CD4-positive, alpha-beta T cell treated with Interleukin-12 subunit alpha and Interleukin-12 subunit beta, for 1 hour (primary cell): ENCODE measurements at places on chromosomes 2 and 18.

DNA sequence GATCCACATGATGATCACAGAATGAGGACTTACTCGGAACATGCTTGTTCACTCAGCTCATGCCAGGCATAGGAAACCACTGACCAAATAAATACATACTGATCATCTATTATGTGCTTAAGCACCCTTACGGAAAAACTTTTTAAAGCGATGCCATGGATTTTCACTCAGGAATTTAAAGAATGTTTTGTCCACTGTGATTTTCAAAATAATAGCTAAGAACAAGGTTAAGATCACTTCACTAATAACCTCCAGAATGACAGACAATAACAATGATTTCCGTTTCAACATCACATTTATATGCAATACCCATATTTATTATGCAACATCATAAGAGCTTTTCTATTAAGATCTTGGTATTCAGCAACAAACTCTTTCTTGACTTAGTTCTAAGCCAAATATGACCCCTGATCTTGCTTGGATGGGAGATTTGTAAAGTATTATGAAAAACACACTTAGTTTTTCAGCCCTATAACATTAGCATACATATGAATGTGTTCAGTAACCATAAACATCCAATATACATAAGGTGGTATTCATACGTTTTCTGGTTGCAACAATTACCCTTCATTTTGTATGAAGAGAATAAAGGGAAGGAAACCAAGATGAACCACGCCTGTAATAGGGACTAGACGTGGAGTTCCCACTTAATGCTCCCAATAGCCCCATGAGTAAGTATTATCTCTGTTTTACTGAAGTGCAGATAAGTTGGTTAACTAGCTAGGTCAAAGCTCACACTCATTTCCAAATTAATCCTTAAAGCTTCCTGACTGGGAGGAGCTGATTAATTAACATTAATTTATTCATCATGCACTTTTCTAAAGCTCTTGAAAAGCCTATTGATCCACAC is 1.9 kb downstream of the CD302 start:
- no peak for DNase-seq

DNA sequence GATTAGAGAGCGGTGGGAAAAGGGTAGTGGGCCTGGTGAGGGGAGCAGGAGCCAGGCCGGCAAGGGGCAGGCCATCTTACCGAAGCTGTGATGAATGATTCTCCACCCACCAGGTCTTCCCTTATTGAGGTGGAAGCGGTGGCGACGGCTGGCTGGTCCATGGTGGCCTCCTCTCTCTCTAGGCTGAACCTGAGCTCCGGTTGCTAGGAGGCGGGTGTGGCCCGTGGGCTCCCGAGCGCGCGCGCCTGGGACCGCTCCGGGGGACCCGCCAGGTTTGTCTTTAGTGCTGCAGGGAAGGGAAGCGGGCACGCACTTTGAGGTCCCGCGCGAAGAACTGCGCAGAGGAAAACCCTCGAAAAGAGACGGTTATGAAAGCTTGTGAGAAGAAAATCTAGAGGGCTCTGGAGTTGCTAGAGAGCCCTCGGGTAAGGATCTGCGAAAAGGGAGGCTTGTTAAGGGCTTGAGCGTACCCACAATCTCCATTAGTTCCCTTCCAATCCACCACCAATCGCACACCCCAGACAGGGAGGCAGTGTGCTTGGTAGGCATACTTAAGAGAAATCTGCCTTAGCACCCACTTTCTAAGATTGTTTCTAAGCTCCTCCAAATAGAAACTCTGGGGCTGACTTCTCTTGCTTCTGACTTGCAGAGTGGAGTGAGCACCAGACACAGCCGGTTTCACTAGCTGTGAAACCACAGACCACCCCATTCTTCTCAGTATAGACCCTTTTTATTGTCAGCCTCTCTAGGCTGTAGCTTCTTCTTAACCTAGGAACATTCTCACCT is at the start of gene STPG4:
STPG4 (minus strand) TSS at position 218 of the 786 bp plus-strand sequence; CDS start at position 161, 57 bp downstream.
- no peak for DNase-seq

DNA sequence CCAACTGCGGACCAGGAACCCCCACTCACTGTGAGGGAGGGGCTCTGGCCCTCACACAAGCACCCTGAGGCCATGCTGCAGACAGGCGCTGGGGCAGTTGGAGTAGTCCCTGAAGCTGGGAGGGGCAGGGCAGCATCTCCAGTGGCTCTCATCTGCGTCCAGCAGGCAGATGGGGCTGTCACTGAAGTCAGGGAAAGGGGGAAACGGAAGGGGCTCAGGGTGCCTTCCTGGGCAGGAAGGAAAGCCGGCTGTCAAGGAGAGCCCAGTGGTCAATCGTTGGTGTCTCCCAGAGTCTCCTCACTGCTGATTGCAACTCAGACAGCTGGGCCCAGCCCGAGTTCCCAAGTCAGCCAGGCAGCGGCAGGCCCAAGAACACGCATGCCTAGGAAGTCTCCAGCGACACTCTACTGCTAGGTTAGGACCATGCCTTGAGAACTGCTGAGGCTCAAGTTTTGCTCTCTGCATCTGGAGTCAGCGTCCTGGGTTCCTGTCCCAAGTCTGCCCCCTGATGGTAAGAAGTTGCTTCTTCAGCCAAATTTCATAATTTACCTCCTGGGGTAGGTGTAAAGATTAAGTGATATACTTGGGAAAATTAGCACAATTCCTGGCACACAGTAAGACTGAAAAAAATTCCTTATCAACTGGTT is 27.4 kb upstream of the NMUR1 start:
- DNase-seq: peak; percentile 85

GRCh38 chr2:46095830-46096229 is 201.4 kb upstream of the EPAS1 start:
- DNase-seq: no peak

GRCh38 chr2:83112858-83113257 is 1346.2 kb downstream of the SUCLG1 start:
- no peak for DNase-seq

- DNase-seq: no peak
Measured at GRCh38 chr2:213476641-213477040, 192.4 kb downstream of the SPAG16 start.

GRCh38 chr2:156341452-156342253 is 9.1 kb upstream of the NR4A2 start:
- DNase-seq: peak; percentile 91

DNA sequence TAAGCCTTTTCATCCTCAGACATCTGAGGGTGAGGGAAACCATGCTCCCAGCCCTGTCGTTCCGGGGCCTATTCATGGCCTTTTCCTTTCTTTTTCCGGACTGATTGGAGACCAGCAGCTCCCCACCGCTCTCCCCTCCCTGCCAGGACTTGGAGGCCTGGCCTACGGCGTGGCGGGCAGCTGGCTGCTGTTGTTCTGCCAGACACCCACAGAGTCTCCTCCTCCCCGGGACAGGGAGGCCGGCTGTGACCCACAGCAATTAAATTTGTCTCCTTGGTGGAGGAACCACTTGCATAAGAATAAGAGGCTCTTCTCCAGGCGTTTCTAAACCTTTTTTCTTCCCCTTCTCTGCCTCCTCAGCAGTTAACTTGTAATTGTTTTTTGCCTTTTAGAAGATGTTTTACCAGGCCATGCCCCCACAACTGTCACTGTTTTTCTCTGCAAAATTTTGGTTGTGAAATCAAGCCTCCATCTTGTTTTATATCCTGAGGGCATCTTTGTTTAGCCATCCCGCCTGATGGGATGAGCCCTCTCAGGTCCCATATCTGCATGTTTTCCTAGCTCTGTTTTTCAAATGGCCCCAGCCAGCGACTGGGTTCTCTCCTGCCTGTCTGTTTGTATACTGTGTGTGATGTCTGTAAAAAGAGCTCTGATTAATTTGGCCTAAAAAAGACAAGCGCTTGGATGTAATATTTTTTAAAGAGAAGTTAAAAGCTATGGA is 1060.0 kb upstream of the DDX18 start:
- no peak for DNase-seq

- no peak for DNase-seq
Measured at GRCh38 chr18:44881461-44882162, 200.9 kb downstream of the SETBP1 start.

DNA sequence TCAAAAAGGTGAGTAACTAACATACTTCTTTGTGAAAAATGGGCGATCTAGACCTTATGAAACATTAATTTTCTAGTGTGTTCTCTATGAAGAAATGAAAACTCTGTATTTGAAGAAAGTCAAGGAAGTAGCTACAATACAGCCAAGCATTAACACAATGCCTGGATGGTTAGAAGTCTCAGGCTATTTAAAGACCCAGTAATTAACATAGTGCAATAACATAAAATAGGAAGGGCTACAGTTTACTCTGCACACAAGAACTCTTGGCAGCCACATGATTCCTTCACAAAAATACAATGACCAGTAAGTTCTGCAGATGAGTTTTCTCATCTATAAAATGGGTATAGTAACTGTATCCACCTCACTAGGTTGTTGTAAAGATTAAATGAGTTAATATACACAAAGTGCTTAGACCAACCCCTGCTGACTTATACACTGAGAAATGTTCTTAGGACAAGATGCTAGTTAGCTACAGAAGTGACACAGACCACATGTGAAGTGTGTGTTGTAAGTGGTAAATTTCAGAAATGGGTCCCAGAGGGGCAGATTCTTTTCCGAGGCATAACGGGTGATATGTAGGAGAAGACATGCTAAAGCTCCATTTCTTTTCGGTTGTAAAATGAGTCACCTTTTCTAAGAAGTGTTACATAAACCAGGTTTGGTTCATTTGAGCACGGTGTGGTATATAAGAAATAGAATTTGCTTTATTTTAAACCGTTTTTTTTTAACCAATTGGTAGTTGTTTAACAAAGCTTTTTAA is 61.8 kb downstream of the CXCR4 start:
- peak; percentile 27 for DNase-seq

- no peak for DNase-seq
Measured at GRCh38 chr2:235555371-235555770, 61.5 kb downstream of the AGAP1 start.

DNA sequence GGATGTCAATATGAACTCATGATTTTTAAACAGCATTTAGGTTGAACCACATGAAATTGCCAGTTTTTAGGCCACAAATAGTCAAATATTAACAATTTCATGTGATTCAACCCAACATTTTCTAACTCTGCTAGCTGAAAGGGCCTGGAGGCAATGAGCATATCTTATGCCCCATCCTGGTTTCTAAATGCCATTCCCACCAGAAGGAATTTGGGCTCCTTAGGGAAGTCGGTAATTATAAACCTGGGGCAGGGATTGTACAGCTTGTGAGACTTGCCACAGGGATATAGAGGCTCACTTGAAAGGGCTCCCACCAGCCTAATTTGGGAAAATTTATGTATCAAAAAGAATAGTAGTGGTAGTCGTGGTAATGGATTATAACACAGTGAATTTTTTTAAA is 178.4 kb upstream of the ALPP start:
- no peak for DNase-seq

GRCh38 chr2:179891237-179891636 is 29.8 kb upstream of the ZNF385B start:
- no peak for DNase-seq

DNA sequence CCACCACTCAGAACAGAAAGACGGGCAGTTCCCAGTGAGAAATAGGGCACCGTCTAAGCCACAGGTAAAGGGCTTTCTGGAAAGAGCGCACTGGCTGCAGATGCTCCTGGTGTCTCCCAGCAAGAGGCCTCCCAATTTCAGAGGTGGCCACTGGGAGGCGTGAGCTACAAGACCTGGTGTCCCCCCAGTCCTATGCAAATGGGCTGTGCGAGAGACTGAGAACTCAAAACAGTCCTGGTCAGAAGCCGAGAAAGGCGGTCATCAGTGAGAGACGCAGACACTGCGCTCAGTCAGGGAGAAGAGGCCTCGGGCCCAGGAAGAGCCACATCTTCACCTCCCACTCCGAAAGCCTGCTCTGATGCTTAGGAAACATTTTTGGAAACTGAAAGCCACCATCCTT is 179.5 kb downstream of the EIPR1 start:
- DNase-seq: peak; percentile 6

DNA sequence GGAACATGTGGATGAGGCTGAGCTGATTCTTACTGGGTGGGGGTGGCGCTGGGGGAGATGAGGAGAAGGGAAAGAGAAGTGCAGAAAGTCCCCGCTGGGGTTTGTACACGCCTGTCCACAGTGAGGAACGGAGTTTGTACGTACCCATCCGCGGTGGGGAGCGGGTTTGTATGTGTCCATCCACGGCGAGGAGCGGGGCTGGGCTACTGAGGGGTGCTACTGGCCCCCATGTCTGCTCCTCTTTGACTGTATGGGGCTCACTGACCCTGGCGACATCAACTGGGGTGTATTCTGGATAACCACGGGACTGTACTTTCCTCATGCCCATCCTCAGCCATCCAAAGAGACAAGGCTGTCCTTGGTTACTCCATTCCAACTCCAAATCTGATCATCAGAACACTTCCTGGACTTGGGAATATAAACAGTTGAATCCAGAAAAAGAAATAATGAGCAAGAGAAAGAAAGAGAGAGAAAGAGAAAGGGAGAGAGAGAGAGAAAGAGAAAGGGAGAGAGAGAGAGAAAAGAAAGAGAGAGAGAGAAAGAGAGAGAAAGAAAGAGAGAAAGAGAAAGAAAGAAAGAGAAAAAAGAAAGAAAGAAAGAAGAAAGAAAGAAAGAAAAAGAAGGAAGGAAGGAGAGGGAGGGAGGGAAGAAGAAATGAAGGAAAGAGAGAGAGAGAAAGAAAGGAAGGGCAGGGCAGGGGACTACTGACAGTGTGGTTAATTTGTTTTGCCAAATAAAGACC is 21.0 kb downstream of the MAL start:
- DNase-seq: no peak

- DNase-seq: no peak
Measured at GRCh38 chr2:105760639-105761337, 16.1 kb downstream of the NCK2 start.

GRCh38 chr2:14355102-14355501 is 277.4 kb upstream of the LRATD1 start:
- DNase-seq: no peak
